ENCODE measurements at places on chromosomes 12 and 14.

DNA sequence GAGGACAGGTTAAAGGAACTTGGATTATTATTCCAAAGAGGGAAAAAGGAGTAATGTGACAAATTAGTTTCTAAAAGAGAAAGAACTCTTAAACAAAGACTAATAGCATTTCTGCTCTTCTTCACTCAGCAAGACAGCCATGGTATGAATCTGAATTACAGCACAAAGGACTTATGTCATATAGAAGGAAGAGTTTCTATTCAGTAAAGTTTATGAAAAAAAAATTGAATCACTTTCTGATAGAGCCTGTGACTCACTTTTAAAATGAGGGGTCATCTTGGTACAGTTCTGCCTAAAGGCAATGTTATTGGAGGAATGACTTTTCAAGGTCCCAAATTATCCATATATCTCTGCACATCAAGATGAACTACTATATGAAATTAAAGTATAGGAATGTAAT lies 101.7 kb downstream of the DUSP6 start:
- no peaks in the 10 kb centered on the region for H3K36me3 ChIP-seq
- peaks cover 9% of the 10 kb centered on the region for H3K4me1 ChIP-seq
- no peaks in the 10 kb centered on the region for H3K27me3 ChIP-seq
- H3K27ac ChIP-seq, result no peak overlapping the region
- DNase-seq, result no peak

DNA sequence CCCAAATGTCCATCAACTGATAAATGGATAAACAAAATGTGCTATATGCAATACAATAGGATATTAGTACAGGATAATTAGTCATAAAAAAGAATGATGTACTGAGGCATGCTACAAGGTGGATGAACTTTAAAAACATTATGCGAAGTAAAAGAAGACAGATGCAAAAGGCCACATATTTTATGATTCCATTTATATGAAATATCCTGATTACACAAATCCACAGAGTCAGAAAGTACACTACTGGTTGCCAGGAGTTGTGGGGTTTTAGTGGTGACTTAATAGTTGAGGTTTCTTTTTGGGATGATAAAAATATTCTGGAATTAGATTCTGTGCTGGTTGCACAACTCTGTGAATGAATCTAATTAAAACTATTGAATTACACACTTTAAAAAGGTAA lies 12.6 kb downstream of the TRIM9 start:
- no peaks in the 10 kb centered on the region for H3K4me1 ChIP-seq
- DNase-seq, result no peak
- no peak overlapping the region for H3K27ac ChIP-seq

GRCh38 chr14:94028450-94028826 lies 2.3 kb downstream of the OTUB2 start:
- H3K36me3 ChIP-seq, result no peaks in the 10 kb centered on the region
- H3K4me3 ChIP-seq, result no peak overlapping the region
- DNase-seq, result no peak

DNA sequence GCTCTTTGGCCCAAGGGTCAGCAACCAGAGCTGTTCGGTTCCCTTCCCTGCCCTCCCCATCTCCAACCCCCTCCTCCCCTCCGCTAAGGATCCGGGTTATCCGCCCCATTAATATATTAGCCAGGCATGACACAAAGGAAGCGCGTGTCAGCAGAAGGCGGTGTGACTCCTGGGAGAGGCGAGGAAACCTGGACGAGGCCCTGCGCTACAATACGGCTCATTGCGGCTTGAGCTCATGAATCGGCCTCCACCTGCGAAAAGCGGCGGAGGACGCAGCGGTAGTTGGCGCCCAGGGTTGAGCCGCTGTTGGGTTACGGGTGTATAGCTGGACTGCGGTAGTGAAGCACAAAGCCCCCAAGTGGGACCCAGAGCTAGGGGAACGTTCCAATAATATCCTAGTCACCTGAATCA lies 9.9 kb downstream of the FOXA1 start:
- no peak overlapping the region for H3K27ac ChIP-seq
- H3K36me3 ChIP-seq, result no peaks in the 10 kb centered on the region
- no peak for DNase-seq
